ENCODE measurements at places on chromosomes 4 and X. TPM values are rescaled to one million over a fixed set of nuclear protein-coding genes. Genes with fewer than 3 reads are reported as not detected.

SPIN3 gene
- 19.4 TPM for total RNA-seq

GRCh38 chr4:151527699-151528098, 118.7 kb downstream of the FHIP1A start:
- DNase-seq: no peak

VCX3B gene
- total RNA-seq: not detected

DNA sequence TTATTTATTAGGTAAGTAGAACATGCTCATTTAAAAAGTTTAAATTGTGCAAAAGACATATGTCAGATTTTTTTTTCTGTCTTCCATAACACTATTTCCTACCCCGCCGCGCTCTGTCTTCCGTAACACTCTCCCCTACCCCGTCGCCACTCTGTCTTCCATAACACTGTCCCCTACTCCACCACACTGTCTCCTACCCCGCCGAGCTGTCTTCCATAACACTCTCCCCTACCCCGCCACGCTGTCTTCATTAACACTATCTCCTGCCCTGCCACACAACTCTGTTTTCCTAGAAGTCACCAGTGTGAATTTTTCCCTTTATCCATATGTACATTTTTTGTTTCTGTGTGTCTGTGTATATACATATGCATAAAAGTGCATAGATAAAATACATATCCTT, 4.4 kb downstream of the MSMO1 start:
- no peak for DNase-seq

- no peak for DNase-seq
Measured at GRCh38 chrX:136712650-136713310, 64.8 kb downstream of the CD40LG start.

SMIM14 gene
- total RNA-seq: 56.0 TPM

ALAS2 gene
- 0.94 TPM for total RNA-seq

- DNase-seq: peak; percentile 47
Measured at GRCh38 chrX:54891573-54891972, 29.1 kb upstream of the TRO start.

ARL9 gene
- total RNA-seq: 0.17 TPM

- DNase-seq: no peak
Measured at GRCh38 chr4:61950625-61951024, 750.5 kb downstream of the ADGRL3 start.

DNA sequence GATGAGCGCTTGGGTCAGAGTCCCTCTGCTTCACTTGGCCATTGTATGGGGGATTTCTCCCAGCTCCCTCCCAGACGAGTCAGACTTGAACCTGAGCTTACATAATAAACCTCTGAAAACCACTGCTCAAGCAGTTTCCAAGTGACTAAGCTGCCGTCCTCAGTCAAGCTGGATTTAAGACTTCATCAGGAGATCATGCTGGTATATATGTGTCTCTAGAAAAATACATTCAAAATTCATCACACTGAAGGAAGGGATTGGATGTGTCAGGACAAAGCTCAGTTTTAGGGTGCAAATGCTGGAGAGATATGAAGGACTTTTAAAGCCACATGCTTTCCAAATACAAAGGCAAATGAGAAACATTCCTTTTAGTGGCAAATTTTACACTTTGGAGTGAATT, 114.3 kb downstream of the QDPR start:
- no peak for DNase-seq

GRCh38 chr4:8867624-8868320, 3.9 kb downstream of the HMX1 start:
- DNase-seq: no peak

DNA sequence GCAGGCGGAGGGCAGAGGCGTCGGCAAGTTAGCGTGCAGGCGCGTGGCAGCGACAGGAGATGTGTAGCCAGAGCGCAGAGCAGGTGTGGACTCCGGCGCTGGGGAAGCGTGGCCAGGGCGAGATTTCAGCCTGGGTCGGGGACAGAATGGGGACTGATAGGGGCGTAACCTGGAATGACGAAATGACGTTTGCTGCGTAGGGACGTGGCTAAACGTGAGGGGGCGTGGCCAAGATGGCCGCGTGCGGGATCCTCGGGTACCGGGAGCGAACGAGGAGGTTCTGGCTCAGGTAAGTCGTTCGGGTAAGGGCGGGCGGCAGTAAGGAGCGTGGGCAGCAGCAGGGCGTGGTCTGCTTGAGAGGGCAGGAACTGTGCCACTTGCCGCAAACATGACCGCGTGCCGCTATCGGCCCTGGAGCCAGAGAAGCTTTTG, 10.9 kb upstream of the CLTRN start:
- no peak for DNase-seq

GRCh38 chr4:80611678-80611979, 276.1 kb downstream of the CFAP299 start:
- no peak for DNase-seq

GRCh38 chr4:139299536-139299935, 1.8 kb upstream of the NAA15 start:
- no peak for DNase-seq

- no peak for DNase-seq
Measured at GRCh38 chrX:38806875-38807621, 5.8 kb downstream of the MID1IP1 start.

DNA sequence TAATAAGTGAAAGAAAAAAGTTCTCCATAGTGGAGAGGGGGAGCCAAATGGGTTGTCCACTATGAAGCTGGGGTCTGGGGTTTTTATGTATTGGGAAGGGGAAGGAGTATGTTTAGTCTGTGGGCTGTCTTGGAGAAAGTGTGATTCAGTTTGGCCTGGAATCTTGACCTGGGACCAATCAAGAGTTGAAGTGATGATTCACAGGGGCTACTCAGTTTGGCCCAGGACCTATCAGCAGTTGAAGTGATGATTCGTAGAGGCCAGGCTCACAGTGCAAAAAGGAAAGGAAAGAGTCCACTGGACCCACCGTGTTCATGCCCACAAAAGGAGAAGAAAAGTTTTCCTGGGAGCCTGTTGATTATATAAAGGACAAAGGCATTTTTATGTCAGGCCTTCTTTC, 47.3 kb upstream of the RAB9B start:
- DNase-seq: no peak

MAGED4 gene
- 8.6 TPM for total RNA-seq

GRCh38 chr4:146450524-146450923, 71.2 kb downstream of the SLC10A7 start:
- DNase-seq: no peak

DNA sequence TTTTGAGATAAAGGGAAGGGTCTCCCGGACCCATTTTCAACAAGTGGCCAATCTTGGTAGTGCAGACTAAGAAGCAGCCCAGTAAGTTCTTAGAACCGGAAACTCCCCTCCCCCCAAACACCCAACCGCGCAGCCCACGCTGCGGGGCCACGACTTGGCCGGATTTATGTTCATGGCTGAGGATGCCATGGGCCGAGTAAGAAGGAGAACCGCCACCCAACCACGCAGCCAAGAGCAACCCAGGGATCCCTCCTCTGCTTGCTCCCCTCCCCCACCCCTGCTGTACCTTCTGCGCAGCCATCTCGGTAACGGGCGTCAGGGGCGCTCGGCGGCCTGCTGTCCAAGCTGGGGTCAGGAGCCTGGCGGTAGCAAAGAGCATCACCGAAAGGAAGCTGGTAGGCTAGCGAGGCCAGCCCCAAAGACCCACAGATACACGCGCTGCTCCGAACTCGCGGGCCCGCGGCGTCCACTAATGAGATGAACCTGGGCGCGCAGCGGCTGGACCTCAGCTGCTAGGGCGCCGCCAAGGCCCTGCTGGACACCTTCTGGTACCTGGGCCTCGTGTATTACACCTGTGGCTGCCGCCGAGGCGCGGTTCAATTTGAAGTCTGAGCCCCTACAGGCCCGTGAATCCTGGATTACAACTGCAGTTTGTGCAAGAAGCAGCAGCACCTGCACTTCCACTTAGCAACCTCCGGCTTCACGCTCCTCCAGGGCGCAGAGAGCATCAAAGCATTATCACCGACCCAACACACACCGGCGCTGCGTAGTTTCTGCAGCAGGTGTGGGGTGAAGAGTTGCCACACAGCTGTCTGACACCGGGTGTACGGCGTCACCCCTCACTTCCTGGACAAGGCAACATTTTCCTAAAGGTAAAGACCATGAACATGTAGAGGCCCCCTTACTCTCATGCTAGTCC, 63.4 kb downstream of the NUDT10 start:
- peak; percentile 73 for DNase-seq

GRCh38 chr4:159735281-159736207, 632.7 kb downstream of the RAPGEF2 start:
- no peak for DNase-seq

DNA sequence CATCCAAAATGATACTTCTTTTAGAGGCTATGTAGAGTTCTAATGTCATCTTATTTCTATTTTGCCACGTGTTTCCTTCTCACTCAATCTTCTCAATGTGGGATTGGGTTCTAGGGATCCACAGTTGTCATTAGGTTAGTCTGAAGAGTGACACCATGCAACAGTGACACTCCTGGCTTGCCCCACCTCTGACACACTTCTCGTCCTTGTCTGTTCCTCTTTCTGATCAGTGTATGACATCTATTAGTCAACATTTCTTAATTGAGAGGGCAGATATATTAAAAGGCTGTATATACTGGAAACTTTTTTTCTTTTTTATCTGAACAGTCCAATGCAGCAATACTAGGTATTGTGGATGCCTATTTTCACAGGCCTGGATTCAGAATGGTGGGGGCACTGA, 67.6 kb upstream of the GYPA start:
- DNase-seq: no peak

- DNase-seq: no peak
Measured at GRCh38 chr4:52249581-52249980, 198.5 kb downstream of the SPATA18 start.

TSPAN5 gene
- 5.3 TPM for total RNA-seq

DNA sequence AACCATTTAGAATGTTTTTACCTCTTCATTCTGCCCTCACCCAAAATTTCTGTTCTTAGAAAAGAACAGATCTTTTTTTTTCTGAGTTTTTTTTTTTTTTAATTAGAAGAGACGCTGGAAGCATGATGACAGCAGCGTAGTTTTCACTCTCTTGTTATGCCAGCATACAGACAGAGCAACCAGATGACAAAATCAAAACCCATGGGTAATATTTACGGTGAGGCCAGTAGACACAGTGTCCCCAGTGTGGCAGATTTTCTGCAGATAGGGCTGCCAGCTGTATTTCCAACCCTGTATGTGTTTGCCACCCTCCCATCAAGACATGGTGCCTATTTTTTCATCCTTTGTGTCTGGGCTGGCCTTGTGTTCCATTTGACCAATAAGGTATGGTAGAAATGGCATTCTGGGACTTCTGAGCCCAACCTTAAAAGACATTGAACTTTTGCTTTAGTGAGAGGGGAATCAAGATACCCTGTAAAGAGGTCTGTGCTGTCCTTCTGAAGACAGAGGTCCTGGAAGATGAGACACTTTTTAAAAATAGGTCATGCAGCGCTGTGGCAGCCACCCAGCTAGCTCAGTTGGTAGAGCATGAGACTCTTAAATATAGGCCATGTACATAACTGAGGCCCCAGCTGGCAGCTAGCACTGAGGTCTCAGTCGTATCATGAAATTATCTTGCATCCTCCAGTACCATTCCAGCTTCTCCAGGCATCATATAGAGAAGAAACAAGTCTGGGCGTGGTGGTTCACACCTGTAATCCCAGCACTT, 6.7 kb upstream of the ZNF41 start:
- DNase-seq: no peak

ARHGAP24 gene
- total RNA-seq: 141 TPM

CXCL3 gene
- total RNA-seq: not detected

DNA sequence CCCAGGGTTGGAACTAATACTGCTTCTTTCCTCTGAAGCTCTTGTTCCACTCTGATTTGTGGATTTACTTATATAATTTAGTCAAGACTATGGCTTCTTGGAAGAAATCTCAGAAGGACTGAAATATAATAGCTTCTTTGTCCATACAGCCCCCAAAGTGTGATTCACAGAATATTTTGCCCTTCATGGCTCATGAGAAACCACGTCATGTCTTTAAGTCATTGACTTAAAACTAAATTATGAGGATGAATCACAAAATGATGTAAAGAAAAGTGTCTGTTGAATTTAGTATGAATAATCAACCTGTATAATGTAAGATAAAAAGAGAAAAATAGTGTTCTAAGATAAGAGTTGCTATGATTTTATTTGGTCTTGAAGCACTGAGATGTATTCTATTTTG, 43.3 kb upstream of the AGA start:
- no peak for DNase-seq

VCX gene
- total RNA-seq: not detected

GRCh38 chr4:73603271-73603710, 16.9 kb downstream of the RASSF6 start:
- peak; percentile 45 for DNase-seq

DNA sequence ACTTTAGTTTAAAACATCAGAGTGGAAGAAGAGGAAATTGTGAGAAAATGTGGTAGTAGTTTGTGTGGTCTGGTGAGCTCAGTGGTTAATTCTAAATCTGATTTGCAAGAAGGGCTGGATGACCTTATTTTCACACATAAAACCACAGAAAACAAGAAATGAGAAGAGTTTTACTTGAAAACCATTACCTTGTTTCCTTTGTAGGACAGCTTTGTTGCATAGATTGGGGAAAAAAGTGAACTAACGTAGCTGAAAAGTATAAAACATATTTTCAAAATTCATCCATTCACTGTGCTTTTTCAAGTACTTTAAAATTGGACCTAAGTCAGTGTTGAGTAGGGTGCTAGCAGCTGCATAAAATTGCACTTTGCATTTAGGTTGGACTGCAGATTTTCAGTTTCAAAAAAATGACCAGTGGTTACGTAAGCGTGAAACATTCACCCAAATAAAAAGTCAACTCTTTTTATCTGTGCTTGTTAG, 211.3 kb downstream of the ARHGAP10 start:
- peak; percentile 6 for DNase-seq

DNA sequence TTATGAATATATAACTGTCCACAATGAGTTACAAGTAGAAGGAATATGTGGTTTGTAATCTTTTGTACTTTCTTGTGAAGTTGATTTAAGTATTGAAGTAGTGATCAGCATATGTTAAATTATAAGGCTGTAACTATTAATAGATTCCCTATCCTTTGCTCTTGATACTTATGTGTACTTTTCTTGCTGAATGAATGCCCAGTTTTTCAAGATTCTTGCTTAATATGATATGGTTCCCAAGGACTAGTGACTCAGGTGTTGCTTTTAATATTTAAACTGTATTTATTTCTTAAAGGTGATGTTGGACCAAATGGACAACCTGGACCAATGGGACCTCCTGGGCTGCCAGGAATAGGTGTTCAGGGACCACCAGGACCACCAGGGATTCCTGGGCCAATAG, 121.7 kb downstream of the IRS4 start:
- DNase-seq: no peak

FMR1NB gene
- not detected for total RNA-seq

GRCh38 chr4:187333151-187333550, 609.5 kb upstream of the FAT1 start:
- no peak for DNase-seq

MAP3K15 gene
- not detected for total RNA-seq

- no peak for DNase-seq
Measured at GRCh38 chr4:169080981-169081380, 70.9 kb upstream of the CBR4 start.

GAGE12F gene
- not detected for total RNA-seq

FAM53A gene
- total RNA-seq: 1.8 TPM
